NCI-H460 (cell line): ENCODE measurements at places on chromosomes 7 and 10.

GRCh38 chr10:10872764-10873163 is 144.9 kb upstream of the CELF2 start:
- DNase-seq: no peak

GRCh38 chr10:13573960-13574359 is 12.8 kb upstream of the PRPF18 start:
- no peak for DNase-seq

DNA sequence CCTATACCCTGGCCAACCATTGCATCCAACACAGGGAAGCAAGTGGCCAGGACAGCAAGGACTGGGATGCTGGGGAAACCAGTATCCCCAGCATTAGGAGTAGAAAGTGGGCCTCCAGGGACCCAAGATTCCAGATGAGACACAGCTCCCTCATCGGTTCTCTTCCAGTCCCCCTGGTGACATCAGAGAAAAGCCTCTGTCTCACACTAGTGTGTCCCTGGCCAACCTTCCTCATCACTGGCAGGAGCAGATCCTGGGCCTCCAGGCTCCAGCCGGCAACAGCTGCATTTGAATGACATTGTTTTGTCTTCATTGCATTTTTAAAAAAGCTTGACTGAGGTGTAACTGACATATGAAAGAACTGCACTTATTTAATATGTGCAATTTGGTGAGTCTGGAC is 177.3 kb upstream of the LYZL2 start:
- no peak for DNase-seq

DNA sequence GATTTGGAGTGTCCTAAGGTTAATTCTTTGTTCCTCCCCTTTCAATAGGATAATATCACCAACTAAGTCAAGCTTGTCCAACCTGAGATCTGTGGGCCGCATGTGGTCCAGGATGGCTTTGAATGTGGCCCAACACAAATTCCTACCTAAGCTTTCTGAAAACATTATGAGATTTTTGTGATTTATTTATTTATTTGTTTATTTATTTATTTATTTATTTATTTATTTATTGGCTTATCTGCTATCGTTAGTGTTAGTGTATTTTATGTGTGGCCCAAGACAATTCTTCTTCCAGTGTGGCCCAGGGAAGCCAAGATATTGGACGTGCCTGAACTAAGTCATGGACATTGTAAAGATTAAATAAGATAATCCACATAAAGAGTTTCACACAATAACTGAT is 446.0 kb downstream of the PARD3 start:
- DNase-seq: no peak

- DNase-seq: no peak
Observed at GRCh38 chr10:80504158-80504811, 33.4 kb upstream of the SH2D4B start.

DNA sequence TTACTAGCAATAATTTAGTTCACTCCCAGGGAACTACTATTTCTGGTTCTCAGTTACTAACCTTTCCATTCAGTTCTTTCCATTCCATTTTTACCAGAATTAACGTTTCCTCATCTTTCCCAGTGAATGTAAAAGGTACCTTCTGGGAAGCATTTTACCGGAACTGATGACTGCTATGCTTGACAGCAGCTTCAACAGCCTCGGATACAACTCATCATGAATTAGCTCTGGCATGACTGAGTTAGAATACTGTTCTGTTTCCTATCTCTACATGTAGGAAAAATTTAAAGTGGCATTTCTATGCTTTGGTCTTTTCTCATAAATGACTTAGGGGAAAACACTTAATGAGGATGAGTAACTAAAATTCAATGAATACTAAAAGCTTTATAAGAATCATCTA is 18.6 kb downstream of the TAS2R41 start:
- DNase-seq: no peak

GRCh38 chr7:101884671-101885596 is 67.5 kb downstream of the CUX1 start:
- no peak for DNase-seq

- DNase-seq: peak; percentile 45
Observed at GRCh38 chr10:91043173-91043910, 122.5 kb upstream of the ANKRD1 start.

DNA sequence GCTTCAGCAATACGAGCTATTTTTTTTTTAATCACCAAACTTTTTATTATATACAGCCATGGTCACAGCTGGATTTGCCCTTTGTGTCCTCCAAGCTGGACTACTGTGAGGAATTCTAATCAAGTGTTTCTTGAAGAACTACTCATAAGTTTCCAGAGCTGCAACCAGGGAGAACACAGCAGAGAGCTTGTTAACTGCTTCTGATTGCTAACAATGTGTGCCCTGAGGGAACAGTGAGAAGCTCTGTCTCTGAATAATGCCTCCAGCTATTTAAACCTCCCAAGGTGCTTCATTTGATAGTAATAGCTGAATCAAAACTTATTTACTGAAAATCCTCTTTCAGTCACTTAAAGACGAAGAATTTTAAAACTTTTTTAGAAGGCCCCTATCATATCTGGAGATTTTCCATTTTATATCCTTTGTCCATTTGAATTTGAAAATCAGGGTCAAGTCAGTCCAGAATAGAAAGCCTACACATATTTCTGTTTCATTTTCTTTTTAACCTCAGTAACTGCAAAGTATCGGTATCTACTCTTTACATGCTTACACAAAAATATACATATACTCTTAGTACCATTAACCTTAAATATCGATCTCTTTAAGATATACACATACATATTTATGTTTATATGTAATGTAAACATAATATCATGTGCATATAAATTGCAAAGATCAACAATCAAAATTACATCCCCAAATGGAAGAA is 1024.2 kb downstream of the GRM8 start:
- no peak for DNase-seq

GRCh38 chr7:1811850-1812508 is 141.9 kb downstream of the ELFN1 start:
- DNase-seq: no peak

- DNase-seq: no peak
Observed at GRCh38 chr7:133936074-133936473, 191.1 kb upstream of the LRGUK start.

DNA sequence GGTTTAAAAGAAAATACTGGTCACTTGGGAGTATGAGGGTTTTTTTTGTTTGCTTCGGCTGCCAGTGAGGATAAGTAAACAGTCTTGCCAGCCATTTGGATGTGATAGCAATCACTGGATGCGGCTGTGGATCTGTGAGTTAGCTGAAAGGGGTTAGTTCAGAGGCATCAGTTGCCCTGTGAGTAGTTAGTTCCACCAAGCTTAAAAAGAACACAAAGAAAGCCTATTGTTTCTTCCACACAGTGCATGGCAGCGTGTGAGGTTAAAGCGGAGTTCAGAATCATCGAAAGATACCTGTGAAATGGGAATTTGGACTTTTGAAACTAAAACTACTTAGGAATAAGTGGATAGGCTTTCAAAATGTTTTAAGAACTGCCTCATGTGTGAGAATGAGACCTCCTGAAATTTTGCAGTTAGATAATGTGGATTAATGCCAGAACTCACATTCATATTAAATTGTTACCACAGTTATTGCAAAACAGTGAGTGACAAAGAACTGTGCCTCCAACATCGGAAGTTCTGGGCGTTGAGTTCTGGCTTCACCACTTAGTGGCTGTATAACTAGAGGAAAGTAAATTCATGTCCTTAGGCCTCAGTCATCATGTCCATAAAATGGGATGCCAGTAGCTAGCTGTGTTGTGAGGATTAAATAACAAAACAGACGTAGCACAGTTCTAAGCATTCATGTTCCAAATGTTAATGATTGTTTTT is 31.3 kb downstream of the KIAA1217 start:
- no peak for DNase-seq

DNA sequence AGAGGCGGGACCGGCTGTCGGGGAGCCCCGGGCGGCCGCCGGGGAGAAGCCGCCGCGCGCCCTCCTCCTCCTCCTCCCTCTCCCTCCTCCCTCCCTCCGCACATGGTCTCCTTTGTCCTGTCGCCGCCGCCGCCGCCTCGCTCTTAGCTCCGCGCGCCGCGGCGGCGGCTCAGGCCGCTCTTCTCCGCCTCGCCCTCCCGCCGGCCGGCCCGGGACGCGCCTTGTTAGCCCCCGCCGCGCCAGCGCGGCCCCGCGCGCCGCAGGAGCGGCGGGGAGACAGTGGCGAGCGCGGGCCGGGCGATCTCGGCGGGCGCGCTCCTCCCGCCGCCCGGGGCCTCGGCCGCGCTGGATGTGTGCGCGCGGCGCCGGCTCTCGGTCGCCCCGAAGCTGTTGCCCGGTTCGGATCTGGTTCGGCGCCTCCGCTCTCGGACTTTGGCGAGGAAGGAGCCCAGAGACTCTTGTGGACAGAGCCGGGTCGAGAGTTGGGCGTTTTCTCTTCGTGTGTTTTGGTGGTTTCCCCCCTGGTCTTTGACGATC is 437.4 kb upstream of the GALNT17 start:
- no peak for DNase-seq

GRCh38 chr7:100585511-100586265 is at the start of gene LRCH4:
LRCH4 (minus strand) TSS chr7:100586129; CDS start chr7:100586100, 29 bp downstream.
- DNase-seq: no peak

GRCh38 chr10:133169173-133169947 is 9.3 kb downstream of the KNDC1 start:
- DNase-seq: no peak

- DNase-seq: no peak
Observed at GRCh38 chr7:70316745-70317144, 718.5 kb downstream of the AUTS2 start.

DNA sequence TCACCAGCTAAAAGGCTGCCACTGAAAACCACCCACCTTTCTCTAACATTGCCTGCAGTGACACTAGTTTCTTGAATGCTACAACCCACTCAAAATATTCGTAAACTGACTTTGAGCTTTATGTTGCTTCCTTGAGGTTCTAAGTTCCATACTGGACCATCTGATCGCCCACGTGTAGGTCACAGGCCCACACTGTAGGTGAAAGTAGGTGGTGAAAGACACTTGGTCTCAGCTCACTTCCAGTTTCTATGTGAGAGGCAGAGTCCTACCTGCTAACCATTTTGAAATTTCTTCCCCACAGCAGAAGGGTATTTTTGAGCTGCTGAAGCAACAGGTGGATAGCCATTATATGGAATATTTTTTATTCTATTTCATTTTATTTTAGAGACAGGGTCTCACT is 97.3 kb downstream of the MYO3A start:
- DNase-seq: no peak

- DNase-seq: no peak
Observed at GRCh38 chr7:27961255-27961654, 219.3 kb downstream of the JAZF1 start.

GRCh38 chr10:63120554-63120953 is 12.6 kb upstream of the NRBF2 start:
- no peak for DNase-seq

- no peak for DNase-seq
Observed at GRCh38 chr10:95285556-95285955, 5.2 kb downstream of the PDLIM1 start.

GRCh38 chr10:47039562-47039913 is 128.3 kb downstream of the PTPN20 start:
- DNase-seq: no peak

DNA sequence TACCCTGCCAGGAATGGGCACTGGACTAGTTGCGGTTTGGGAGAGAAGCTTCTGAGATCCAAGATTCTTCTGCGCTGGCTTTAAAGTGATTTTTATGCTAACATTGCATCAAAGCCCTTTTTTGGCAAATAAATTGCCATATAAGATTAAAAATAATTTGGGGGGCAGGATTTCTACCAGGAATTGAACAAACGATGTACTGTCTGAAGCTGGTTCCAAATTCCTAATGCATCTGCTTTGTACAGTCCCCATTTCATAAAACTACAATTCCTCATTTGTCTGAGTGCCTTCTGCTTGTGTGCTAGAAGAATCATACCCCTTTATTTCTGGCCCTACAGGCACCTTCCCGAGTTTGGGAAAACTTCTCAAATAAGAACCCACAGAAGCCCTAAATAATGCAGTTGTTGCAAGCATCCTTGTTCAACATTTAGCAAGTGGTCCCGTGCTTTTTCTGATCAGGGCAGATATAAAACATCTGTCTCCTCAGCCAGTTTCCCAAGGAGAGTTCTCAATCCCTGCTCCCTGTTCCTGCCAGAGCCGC is 349.7 kb downstream of the PTEN start:
- DNase-seq: no peak

- DNase-seq: no peak
Observed at GRCh38 chr10:49222170-49222569, 34.0 kb upstream of the TMEM273 start.

GRCh38 chr7:77386165-77386822 is 29.9 kb downstream of the GSAP start:
- DNase-seq: no peak

GRCh38 chr10:2731940-2732339 is 335.4 kb upstream of the PFKP start:
- no peak for DNase-seq

DNA sequence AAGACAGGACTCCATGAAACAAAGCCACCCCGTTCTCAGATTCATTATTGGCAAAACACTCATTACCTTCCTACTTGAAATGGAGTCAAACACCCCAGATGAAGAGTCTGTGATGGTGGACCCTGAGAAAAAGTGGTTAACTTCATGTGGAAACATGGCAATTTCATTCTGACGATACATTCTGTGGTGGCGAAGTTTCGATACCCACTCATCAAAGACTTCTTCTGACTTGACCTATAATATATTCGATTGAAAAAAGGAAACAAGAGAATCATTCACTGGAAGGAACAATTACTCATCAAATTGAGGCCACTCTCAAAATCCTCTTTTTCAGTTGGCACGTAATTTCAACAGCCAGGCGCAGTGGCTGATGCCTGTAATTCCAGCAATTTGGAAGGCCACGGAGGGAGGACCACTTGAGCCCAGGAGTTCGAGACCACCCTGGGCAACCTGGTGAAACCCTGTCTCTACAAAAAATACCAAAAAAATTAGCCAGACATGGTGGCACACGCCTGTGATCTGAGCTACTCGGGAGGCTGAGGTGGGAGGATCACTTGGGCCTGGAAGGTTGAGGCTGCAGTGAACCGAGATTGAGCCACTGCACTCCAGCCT is 108.8 kb upstream of the GSDME start:
- DNase-seq: no peak

- DNase-seq: no peak
Observed at GRCh38 chr10:113554214-113554613, 1.4 kb downstream of the HABP2 start.

DNA sequence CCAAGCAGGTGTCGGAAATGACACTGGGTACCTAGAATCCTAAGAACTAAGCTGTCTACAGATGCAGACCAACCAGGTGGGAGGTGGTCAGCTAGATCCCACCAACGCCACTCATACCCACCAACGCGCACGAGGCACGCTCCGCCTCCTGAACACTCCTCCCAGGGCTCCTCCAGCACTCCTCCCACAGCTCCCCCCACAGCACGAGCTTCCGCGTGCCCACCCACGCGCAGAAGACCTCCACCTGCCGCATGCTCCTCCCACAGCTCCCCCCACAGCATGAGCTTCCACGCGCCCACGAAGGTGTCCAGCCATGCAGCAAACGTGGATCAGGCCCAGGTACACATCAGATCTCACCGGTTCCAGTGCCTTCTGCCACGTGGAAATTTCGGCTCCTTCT is 196.0 kb downstream of the MAD1L1 start:
- no peak for DNase-seq

GRCh38 chr10:86423739-86424138 is 57.1 kb upstream of the GRID1 start:
- no peak for DNase-seq

GRCh38 chr7:155066417-155066950 is 3.6 kb upstream of the HTR5A start:
- no peak for DNase-seq
